ENCODE measurements at places on chromosomes 6 and 20.

GRCh38 chr6:36968266-36968977 is 13.9 kb downstream of the PI16 start:
- DNase-seq: no peak

DNA sequence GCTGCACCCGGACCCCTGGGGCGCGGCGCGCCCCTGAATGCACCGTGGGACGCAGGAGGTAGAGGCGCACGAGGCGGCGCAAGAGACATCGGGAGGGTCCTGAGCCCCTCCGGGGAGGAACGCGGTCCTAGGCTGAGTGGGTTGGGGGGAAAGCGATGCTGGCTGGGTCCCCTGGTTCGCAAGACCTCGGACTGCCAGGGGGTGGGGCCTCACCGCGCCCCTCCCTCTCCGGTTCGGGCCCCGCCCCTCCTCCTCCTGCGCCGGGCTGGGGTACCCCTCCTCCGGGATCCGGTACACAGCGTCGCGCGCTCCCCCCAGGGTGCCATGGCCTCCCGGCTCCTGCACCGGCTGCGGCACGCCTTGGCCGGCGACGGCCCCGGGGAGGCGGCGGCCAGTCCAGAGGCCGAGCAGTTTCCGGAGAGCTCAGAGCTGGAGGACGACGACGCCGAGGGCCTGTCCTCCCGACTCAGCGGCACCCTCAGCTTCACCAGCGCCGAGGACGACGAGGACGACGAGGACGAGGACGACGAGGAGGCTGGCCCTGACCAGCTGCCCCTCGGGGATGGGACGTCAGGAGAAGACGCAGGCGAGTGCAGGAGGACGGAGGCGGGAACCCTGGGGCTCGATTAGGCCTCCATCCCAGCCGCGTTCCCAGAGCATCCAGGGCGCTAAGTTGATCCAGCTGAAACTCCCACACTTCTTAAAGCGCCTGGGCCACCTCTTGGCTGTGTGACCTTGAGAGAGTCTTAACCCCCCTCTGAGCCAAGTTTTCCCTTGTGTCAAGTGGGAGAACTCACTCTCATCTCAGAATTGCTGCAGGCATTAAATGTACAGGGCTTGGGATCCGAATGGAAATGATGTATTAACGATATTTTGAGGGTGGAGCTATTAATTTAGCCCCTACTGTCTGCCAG is 541 bp downstream of the SNX21 start:
- peak; percentile 43 for DNase-seq

- DNase-seq: no peak
Measured at GRCh38 chr20:34927736-34928135, 27.9 kb downstream of the GSS start.

GRCh38 chr6:71473926-71474325 is 185.3 kb downstream of the OGFRL1 start:
- DNase-seq: no peak

DNA sequence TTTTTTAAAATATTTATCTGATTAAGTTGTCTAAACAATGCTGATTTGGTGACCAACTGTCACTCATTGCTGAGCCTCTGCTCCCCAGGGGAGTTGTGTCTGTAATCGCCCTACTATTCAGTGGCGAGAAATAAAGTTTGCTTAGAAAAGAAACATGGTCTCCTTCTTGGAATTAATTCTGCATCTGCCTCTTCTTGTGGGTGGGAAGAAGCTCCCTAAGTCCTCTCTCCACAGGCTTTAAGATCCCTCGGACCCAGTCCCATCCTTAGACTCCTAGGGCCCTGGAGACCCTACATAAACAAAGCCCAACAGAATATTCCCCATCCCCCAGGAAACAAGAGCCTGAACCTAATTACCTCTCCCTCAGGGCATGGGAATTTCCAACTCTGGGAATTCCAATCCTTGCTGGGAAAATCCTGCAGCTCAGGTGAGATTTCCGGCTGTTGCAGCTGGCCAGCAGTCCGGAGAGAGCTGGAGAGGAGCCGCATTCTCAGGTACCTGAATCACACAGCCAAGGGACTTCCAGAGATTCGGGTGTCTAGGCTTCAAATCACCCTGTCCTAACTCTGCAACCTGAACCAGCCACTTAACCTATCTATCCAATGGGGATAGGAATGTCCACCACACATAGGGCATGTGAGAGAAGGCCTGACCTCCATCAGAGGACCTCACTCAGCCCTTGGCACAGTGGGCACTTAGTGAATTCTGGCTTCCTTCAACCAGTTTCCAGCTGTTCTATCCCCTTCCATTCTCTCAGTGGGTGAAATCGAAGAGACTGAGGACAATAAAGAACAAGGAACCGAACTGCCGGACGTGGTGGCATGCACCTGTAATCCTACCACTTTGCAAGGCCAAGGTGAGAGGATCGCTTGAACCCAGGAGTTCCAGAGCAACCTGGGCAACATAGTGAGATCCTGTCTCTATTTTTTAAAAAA is 3.1 kb downstream of the TNF start:
- no peak for DNase-seq

GRCh38 chr6:37311741-37312473 is 41.9 kb upstream of the RNF8 start:
- no peak for DNase-seq

- DNase-seq: no peak
Measured at GRCh38 chr6:113819169-113819830, 37.8 kb upstream of the MARCKS start.

GRCh38 chr6:13372688-13373487 is 44.6 kb upstream of the TBC1D7 start:
- DNase-seq: no peak

GRCh38 chr20:48458601-48459385 is 369.0 kb downstream of the PREX1 start:
- DNase-seq: no peak

- DNase-seq: peak; percentile 58
Measured at GRCh38 chr6:116010790-116011401, 49.8 kb downstream of the FRK start.

DNA sequence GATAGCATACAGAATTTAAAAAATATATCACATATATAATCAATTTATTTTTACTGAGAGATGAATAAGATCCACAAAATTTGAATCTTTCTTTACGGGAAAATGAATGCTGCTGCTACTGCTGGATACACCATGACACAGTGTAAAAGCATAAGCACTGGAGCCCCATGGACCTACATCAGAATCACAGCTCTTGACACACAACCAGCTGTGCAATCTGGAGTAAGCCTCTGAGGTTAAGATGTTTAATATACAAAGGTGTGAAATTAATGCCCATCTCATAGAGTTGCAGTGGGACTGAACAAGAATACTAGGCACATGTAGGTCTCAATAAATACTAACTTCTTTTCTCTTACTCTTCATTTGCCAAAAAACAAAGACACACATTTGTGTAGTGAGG is 48.1 kb downstream of the MAN1A1 start:
- no peak for DNase-seq

- no peak for DNase-seq
Measured at GRCh38 chr6:68691120-68691519, 56.0 kb downstream of the ADGRB3 start.

DNA sequence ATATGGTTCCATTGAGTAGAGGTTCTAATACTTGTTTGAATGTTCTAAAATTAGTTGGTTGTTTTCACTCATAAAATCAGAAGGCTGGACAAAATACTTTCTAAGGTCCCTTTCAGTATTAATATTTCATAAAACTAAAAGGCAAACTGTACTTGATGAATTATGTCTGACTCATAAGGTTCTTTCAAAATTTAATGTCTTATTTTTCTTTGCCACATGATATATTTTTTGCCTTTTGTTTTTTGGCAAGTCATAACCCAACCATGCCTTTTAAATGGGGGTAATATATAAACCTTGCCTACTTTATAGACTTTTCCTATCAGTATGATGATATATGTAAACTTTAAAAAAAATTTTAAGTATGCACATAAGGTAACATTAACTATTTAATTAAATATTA is 244.7 kb downstream of the PTPRK start:
- DNase-seq: no peak

DNA sequence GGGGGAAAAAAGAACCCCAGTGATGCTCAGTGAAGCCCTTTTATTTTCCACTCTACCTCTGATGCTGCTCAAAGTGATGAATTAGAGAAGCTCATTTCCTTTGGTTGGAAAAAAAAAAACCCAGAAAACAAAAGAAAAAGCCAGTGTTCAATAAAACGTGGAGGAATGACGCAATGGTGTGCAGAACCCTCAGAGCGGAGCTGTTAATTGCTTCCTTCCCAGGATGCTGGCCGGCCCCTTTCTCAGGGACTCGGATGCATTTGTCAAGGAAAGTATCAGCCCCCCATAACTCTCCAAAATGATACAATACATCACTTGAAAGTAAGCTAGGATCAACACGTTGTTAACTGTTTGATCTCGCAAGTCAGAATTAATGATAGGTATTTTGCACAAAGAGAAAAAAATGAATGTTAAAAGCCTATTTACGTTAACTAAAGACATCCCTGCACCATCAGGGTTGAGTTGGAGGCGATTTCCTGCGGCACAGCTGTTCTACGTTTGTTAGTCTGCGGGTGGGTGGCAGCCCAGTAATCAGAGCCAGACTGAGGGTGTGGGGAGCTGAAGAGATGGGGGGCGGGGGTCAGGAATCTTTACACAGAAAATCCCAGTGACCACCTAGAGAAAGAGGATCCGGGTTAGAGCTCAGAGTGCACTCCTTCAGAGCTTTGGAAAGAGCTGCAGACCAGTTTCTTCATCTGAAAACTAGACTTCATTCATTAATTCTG is 132.4 kb downstream of the BMP7 start:
- no peak for DNase-seq

DNA sequence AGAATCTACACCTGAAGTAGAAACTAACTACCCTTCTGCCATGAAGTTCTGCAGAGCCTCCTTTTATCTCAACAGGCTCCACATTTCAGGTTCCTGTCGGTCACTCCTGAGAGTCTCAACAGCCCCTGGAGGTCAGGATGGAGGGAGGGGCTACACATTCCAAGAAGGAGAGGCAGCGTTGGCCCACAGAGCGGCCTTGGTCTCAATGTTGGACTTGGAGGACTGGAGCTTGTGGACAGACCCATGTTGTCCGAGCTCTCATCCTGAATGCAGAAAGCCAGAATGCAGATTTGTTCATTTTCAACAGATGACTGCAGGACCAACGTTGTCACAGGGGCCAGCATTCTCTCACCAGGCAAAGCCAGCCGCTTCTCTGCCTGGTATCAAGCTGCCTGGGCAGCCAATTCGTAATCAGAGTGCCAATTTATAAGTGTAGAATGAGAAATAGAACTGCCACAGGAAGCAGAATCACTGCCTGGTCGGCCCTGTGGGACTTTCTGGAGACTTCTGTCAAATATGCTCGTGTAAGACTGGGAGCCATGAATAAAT is 212.5 kb upstream of the SNX9 start:
- DNase-seq: no peak

- DNase-seq: no peak
Measured at GRCh38 chr20:57167971-57168701, 98.3 kb downstream of the BMP7 start.

- no peak for DNase-seq
Measured at GRCh38 chr20:51306081-51306480, 236.4 kb downstream of the NFATC2 start.

DNA sequence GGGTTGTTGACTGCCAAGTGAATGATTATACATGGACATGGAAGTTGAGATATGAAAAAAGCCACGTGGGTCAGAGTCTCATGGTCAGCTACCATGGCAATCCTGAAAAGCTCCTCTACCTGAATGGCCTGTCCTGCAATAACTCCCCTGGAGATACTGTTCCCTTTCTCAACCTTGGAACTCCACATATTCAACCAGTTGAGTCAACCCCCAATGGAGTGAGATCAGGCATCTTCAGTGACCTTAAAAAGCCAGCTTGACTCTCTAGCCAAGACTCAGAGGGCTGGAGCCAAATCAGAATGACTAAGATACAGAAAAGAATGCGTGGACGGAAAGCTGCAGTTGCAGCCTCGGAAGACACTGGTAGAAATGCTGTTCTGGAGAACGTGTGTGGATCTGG is 341.3 kb downstream of the FOXA2 start:
- DNase-seq: no peak

DNA sequence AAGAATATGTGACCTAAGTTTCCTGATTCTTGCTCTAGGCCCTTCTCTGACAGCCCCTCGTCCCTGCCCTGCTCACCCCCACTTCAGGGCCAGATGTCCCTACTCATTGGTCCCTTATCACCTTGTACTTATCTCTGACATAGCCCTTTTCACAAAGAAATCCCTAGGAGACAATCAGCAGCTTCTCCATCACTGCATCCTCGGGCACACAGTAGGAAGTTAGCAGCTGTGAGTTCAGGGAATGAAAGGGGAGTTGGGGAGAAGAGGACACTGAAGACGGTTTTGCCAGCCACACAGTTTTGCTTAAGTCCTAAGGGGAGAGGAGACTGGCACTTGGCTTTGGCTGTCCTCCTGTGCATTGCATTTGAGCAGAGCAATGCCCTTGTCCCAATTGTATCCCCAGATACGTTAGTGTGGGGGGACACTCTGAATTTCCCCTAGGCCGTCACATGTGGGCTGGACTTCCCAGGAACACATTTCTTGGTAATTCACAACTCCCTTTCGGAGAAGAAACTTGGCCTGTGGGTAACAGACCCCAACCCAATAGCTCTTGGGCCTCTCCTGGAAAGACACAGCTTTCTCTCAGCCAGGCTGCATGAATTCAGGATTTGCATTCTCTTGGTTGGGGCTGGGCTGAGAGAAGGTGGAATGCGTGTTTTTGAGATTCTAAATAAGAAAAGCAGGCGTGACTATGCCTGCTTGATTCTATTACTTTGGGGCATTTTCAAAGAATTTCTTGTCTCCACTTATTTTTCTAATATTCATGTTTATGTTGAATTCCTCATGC is 177.6 kb downstream of the UST start:
- DNase-seq: no peak

DNA sequence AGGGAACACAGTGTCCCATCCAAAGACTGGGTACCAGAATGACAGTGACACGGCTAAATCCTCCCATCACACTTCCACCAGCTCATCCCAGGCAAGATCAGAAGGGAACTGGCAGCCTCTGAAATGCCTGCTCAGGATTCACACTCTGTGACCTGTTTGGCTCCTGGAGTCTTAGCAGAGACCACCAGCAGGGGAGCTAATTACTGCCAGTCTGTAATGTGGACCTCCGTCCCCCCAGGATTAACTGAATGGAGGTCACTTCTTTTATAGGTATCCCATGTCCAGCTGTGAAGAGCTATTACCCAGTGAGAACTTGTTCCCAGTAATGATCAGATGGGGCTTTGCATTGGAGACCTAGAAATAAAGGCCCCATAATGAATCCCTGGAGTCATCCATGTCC is 45.2 kb downstream of the DEFB114 start:
- DNase-seq: no peak

GRCh38 chr6:56837322-56837894 is 117.5 kb upstream of the BEND6 start:
- no peak for DNase-seq

- no peak for DNase-seq
Measured at GRCh38 chr20:12875510-12875909, 133.3 kb upstream of the SPTLC3 start.

GRCh38 chr6:138328210-138328609 is 49.5 kb upstream of the SMIM28 start:
- DNase-seq: no peak

GRCh38 chr20:34110745-34111641 is 1.1 kb downstream of the EIF2S2 start:
- DNase-seq: no peak

DNA sequence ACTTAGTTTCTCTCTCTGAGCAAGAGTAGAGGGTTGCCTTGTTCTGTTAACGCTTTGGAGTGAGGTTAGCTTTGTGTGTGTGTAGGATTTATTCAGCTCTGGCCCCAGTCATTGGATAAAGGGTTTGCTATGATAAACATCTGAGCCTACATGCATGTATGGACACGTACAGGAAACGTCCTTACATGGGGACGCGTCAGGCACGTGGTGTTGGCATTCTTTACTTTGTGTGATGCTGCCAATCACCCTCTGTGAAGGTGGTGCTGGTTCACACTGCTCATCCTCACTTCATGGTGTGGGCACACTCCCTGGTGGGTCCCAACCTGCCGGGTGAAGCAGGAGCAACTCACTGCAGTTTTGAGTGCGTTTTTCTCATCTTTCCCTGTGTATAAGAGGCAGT is 53.4 kb upstream of the CD93 start:
- DNase-seq: no peak

Data from activated naive CD8-positive, alpha-beta T cell treated with anti-CD3 and anti-CD28 coated beads, Interleukin-2, amount 50 U/mL, for 24 hours (primary cell).